ENCODE measurements at places on chromosomes 1 and 21.
A peak's percentile ranks its signal among the peaks of the same experiment; 100 is the strongest.

DNA sequence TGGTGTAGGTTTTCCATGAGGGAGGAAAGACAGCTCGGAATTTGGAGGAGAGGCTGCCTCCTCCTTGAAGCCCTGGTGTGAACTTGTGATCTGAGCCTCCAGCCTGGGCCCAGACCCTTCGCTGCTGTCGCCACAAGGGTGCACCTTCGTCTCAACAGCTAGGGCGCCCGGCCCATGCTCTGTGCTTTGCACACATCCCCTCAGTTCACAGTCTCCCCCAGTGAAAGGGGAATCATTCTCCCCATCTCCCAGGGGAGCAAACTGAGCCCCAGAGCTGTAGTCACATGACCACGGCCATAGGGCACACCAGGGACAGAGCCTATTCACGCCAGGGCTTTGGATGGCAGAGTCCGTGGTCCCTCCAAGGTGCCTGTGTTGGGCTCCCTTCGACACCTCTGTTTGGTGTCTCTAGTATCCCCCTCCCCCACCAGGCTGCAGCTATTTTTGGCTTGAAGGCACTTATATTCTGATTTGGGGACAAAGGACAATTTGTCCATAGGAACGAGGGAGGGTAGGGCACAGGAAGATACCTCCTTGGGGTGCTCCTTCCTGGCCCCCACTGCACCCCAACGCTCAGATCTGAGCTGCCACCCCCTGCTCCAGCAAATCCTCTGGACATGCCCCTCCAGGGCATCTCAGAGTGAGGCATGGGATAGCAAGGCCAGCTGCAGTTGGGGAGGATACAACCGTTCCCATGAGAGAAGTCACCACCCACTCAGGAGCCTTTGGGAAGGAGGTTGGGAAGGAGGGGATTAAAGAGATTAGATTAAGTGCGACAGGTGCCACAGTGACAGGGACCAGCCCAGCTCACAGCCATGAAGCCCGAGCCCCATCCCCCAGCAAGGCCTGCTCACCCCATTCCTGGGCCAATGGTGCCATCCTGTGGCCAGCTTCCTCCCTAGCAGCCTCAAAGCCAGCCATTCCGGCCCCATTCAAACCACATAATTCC lies 15.7 kb downstream of the MATN1 start:
- peak; percentile 70 for DNase-seq

- no peak for DNase-seq
These were observed 31.4 kb upstream of the TMEM61 start for GRCh38 chr1:54949053-54949452.

DNA sequence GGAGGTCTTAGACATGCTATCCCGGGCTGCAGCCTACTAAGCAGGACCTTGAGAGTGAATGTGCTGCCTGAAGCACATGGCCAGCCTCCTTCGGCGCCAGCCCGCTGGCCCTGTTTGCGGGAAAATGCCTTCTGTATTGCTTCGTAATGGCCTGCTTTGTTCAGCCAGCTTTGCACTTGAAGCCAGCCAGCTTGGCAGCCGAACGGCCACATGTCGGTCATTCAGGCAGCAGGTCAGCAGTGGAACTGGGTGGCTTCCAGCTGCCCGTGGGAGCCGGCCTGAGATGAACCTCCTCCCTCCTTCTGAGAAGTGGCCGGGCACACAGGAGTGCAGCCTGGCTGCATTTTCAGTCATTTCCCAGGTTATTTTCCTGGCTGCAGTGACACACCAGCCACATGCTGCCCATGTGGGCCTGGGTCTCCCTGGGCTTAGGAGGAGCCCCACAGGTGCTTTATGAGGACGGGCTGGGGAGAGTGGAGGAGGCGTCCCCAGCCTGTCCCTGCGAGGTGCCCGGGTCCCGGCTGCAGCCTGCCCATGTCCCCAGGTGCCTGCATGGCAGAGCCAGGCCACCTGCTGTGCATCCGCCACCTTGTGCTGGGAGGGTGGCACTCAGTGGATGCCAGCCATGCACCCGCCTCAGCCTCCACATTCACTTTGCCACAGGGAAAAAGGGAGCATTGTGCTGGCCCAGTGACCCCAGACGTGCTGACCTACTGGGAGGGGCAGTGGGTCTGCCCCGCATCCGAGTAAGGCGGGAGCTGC lies 103.5 kb downstream of the SIK1 start:
- peak; percentile 79 for DNase-seq

GRCh38 chr1:14304381-14304865 lies 294.1 kb upstream of the KAZN start:
- DNase-seq: no peak

DNA sequence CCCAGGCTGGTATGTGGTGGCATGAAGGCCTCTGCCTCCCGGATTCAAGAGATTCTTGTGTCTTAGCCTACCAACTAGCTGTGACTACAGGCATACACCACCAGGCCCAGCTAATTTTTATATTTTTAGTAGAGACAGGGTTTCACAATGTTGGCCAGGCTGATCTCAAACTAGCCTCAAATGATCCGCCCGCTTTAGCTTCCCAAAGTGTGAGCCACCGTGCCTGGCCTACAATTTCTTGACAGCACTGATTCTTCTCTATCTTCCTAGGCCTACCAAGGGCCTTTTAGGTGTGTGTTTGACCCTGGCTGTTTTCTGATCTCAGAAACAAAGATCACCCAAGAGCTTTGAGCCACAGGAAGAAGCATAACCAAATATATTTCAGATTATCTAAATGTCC lies 540.8 kb upstream of the ADAMTS5 start:
- DNase-seq: no peak

- DNase-seq: no peak
These were observed 27.5 kb downstream of the CTH start for GRCh38 chr1:70438529-70438928.

GRCh38 chr1:56331892-56332567 lies 247.3 kb downstream of the PLPP3 start:
- no peak for DNase-seq

- no peak for DNase-seq
These were observed 64.5 kb upstream of the USP24 start for GRCh38 chr1:55279627-55280026.

DNA sequence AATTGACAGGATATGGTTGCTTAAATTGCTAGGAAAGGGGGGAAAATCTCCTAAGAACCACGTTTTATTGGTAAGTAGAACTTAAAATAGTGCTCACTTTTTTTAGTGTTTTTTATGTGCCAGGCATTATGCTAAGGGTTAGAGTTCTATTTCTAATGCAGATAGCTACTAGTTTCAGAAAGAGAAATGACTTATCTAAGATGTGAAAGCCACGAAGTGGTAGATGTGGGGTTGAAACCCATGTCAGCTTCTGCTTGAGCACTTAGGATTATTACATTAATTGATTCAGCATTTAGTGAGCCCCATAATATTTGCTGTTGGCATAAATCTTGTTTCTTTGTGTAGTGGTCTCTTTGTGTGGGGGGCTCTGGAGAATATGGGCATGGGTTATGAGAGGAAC lies 24.7 kb downstream of the CACHD1 start:
- DNase-seq: no peak

DNA sequence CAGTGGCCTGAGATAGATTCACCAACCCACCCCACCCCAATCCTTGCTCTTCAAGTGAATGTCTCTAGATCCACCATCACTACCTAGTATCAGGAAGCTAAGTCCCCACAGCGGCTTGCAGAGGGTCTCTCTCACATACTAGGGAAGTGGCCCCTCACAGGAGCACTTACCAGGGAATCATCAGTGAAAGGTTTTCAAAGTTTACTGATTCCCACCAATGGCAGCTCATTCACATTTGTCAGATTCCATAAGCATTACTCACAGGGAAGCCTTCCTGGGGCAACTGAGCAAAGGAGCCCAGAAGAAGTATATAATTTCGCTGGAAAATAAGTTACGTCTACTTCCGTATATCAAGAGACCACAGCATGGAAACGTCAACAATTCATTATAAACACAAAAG lies 120.8 kb downstream of the GREM2 start:
- no peak for DNase-seq

DNA sequence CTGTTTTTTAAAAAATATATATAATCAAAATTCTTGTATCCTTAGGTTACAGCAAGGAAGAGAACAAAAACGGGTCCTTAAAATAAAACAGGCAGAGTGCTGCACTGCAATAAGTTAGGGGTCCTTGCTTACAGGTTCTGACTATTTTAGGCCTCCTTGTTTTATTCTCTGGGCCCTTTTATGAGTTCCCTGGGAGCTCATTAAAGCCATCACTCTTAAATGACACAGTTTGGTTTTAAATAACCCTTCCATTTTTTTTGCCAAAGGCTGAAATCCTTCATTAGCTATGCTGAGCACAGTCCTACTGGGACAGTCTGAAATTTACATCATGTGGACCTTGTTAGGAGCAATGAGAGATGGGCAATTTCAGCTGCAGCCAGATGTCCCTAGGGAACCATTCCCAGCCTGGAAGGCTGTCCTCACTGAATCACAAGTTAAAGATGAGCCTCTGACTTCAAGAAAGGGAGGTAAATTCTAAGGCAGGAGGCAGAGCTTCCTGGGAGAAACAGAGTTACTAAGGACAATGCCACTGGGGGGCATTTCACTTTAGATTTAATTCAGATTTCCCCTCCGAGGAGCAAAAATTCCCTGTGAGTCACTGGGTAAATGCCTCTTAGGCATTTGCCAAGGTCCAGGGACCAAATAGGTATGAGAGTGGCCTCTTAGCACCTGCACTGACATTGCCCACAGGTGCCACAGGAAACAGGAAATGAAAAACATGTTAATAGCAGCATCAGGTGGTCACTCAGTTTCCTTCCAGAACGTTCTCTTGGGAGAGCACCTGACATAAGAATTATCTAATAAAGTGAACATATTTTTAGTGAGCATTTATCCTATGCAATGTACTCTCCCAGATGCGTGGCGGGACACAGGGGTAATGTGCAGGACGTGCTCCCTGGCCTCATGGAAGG lies 3.8 kb upstream of the MUL1 start:
- DNase-seq: no peak

- no peak for DNase-seq
These were observed 11.5 kb upstream of the TMEM51 start for GRCh38 chr1:15141935-15142539.

GRCh38 chr1:175072099-175072951 lies 4.7 kb downstream of the TNN start:
- DNase-seq: peak; percentile 4

DNA sequence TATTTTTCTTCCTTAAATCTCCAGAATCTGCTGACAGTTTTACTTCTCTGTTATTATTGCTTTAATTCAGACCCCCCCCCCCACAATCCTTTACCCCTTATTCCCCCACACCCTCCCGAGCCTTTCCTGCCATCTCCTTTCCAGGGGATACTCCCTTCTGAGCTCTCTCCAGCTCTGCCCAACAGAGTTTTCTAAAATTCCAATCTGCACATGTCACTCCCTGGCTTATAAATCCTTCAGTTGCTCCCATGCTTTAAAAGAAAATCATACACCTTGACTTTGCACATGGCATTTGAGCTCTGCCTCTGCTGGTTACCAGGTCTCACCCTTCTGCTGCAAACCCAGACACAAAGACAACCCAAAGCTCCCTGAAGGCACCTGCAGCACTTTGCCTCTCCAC lies 11.7 kb upstream of the EPS8L3 start:
- DNase-seq: no peak

DNA sequence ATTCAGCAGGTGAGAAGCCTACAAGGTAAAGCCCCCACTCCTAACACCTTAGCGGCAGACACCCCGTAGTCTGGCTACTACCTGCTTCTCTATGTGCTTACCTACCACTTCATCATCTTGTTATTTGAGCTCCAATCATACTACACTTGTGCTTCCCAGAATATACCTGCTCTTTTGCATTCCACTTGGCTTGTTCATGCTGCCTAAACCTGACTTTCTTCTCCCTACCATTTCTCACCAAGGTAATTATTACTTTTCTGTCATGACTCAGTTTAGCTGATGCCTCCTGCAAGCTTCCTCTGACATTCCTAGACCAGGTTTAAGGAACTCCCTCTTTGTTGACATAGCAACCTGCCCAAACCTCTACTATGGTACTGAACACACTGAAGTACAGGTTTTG lies 495.6 kb upstream of the C1orf87 start:
- DNase-seq: no peak

Data from occipital lobe (tissue), 3 donors.